Naive thymus-derived CD4-positive, alpha-beta T cell (primary cell): ENCODE measurements at places on chromosomes 5 and 9.
A peak's percentile ranks its signal among the peaks of the same experiment; 100 is the strongest.

DNA sequence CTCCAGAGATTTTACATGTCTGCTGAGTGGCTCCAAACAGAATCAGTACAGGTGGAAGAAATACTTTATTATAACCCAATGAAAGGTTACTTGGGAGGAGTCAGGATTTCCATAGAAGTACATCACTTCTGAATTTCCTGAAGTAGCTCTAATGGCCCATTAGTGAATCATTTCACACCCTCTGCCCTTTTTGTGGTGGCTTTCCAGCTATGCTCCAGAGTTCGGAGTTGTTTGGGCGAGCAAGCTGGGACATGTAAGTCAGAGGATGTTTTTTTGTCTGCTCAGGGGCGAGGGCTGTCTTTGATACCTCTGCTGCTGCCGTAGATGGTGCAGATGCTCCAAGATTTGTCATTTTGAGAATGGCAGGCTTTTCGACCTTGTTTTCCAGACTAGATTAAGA, 226.1 kb downstream of the GOLPH3 start:
- DNase-seq: no peak

GRCh38 chr5:1540166-1540565, 16.4 kb upstream of the LPCAT1 start:
- no peak for DNase-seq

GRCh38 chr9:103301051-103301450, 305.9 kb downstream of the CYLC2 start:
- DNase-seq: no peak

DNA sequence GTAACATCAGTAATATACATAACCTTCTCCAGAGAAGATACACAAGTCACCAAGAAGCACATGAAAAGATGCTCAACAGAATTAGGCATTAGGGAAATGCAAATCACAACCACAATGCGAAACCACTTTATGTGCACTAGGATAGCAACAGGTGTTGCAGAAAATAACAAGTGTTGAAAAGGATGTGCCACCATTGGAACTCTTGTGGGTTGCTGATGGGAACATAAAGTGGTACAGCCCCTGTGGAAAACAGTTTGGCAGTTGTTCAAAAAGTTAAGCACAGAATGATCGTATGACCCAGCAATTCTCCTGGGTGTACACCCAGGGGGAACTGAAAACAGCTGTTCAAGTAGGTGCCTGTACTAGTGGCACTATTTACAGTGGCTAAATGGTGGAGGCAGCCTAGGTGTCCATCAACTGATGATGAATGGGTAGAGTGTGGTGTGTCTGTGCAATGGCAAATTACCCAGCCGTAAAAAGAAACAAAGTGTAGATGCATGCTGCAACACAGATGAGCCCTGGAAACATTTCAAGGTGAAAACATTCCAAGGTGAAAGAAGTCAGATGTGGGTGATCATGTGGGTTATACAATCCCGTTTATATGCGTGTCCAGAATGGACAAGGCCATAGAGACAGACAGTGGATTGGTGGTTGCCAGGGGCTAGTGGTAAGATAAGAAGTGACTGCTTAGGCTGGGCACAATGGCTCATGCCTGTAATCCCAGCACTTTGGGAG, 27.2 kb downstream of the CCDC69 start:
- DNase-seq: no peak

GRCh38 chr5:132837868-132838267, 7.4 kb upstream of the SHROOM1 start:
- no peak for DNase-seq

GRCh38 chr5:98414938-98415337, 358.5 kb upstream of the RGMB start:
- DNase-seq: no peak

DNA sequence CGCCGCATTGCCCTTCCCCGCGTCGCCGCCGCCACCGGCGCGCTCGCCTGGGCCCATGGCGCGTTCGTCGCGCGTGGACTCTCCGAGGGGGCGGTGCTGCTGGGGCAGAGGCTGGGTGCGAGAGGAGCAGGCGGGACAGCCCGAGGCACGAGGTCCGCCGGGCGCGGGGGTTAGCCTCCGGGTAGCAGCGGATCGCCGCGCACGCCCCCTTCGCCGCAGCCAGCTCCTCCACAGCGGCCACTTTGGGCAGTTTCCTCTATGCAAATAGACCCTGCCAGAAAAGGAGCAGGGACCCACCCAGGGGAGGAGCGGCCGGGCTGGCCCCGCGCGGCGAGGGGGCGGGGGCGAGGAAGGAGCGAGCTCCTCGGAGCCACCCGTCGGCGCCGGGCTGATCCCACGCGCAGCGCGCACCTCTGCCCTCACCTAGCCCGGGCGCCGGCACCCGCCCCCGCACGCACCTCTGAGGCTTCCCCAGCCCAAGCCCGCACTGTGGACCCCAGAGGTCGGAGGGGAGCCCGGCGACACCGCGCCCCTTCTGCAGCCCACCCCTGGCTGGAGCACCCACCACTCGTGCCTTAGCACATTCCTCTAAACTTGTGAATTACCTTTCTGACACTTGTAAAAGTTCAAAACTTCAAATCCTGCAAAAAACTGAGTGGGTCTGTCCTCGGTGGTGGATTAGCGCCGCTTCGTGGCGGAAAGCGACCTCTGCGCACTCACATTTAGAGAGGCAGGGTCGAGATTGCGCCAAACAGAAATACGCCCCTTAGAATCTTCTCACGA, at the start of gene COL23A1:
TSS of gene COL23A1 (minus strand) at position 253 of the 783 bp plus-strand sequence.
- peak; percentile 42 for DNase-seq
